CD4-positive, alpha-beta T cell treated with Interleukin-6 at 100 ng/mL for 8 hours (primary cell): ENCODE measurements at places on chromosomes 5 and 9.
A peak's percentile ranks its signal among the peaks of the same experiment; 100 is the strongest.

GRCh38 chr5:143882520-143882919 lies 70.6 kb downstream of the HMHB1 start:
- DNase-seq = no peak

DNA sequence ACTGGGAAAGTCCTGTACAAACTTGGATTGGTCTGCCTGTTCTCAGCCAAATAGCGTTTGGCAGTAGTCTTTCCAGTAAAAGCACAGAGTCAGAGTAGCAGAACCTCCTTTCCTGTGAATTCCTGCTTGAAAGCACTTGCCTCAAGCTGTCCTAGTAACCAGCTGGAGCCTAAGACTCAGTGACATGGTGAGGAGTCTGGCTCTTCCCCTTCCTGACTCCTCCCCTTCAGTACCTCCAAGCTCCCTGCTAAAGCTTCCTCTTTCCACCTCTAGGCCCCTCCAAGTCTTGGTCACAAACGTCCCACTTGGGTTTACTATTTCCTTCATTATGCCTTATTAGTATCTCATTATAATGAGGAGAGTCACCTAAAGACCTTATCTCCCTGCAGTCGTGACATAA lies 21.4 kb upstream of the FAM81B start:
- DNase-seq = no peak

- DNase-seq = no peak
These were observed 138.9 kb downstream of the NTRK2 start for GRCh38 chr9:84808416-84808815.

DNA sequence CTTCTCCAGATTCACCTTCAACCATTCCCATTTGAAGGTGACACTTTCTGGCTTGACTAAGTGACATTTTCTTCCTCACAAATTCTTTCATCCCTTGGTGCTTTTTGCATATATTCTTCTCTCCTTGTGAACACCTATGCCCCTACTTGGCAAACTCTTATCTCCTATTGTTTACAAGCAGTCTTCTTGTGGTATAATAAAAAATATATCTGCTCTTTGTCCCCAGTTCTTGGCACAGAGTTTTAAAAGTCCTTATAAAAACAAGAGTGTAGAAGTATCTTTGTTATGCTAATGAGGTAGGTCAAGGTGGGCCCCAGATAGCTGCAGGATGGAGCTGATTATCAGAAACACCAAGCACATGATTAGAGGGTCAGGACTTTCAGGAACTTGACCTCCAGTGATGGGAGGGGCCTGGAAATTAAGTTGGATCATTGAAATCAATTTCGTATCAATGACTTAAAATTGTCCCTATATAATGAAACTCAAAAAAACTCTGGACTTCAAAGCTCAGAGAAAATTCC lies 38.0 kb downstream of the TMEM161B start:
- no peak for DNase-seq

DNA sequence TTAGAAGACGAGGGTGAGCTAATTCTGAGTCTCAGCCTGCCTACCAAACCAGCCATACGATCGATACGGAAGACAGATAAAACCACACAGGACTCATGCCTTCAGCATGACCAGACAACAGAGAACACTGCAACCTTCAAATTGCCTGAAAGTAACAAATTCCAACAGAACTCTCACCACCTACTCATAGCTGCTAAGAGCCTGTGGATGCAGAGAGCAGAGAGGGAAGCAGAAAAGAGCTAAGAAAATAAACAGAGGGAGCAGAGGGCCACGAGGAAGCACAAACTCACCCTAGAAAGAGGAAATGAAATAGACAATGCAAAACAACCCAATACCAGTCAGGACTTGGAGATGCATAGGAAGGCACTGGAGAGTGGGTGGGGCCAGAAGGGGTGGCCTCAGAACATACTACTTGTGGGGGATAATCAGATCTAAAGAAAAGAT lies 86.7 kb upstream of the TAS2R1 start:
- no peak for DNase-seq

- DNase-seq = no peak
These were observed 387.0 kb upstream of the RFX3 start for GRCh38 chr9:3912817-3913216.

DNA sequence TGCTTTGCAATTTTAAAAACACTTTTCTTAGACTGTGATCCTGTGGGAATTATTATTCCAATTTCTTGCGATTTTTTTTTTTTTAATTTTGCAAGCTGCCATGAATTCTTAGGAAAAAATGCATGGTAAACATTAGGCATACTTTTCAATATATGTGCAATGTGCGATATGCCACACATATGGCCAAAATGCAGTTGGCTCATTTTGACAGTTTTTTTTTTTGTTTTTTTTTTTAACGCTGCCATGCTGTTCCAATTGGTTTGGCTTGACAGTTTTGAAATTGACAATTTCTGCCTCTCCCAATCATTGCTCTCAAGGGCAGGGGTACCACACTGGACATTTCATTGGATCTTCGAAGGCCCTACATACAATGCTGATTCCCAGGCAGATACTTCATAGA lies 36.4 kb downstream of the DAPK1 start:
- DNase-seq = no peak

DNA sequence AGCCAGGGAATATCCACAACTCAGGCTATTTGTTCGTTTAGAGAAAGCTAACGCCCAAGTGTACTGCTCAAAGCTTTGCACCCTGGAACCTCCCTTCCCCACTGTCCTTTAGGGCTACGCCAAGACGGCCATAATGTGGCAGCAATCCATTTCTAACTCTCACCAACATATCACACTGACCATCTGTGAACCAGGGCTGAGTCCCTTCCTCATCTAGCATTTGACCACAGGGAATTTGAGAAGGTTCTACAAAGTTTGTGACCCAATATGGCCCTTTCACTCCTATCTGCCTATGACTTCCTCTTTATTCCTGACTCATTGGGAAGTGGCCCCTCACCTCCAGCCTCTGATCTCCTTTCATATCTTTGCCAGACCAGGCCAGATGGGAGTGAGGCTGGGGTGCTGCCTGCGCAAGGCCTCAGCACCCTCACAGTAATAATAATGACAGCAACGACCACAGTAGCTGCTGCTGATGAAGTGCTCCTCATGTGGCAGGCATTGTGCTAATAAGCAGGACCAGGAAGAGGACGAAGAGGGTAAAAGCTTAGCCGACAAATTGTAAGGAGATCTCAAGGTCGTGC lies 9.3 kb upstream of the ARAP3 start:
- no peak for DNase-seq

- no peak for DNase-seq
These were observed 8.1 kb downstream of the HBEGF start for GRCh38 chr5:140338336-140338735.

- no peak for DNase-seq
These were observed 13.1 kb downstream of the CEMIP2 start for GRCh38 chr9:71755230-71755629.

GRCh38 chr5:14551211-14551610 lies 30.4 kb upstream of the OTULINL start:
- no peak for DNase-seq

DNA sequence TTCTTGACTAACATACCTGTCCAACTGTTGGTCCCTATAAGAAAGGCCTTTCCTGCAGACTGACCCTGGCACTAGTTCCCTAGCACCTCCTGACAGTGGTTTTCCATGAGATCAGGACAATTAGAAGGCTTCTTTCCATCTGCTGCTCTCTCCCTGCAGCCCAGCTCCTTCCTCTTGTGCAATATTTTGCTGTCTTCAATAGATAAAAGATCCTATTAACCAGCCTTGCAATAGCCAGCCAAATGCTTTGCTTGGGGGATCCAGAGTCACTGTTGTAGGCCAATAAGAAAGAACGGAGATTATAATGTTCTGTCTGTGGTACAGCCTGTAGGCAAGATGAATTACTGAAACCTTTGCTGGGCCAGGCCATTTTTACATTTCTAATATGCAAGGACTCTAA lies 18.4 kb upstream of the NME5 start:
- no peak for DNase-seq

DNA sequence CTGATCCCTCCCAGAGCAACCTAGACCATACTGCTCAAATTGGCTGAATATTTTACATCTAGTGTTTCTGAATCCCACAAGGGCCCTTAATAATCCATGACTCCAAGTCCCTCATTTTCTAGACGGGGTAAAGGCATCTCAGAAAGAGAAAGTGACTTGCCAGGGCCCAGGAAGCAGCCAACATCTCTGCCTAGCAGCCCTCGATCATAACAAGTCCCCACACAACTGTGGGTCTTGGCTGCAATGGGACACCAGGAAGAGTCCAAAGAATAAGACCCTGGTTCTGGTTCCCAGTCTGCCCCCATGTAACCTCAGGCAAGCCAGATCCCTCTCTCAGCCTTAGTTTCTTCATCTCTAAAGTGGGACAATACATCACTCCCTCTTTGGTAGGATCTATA lies 6.3 kb downstream of the ANXA6 start:
- DNase-seq = peak; percentile 31

GRCh38 chr9:20557890-20558565 lies 64.3 kb downstream of the MLLT3 start:
- no peak for DNase-seq

- DNase-seq = no peak
These were observed 143.6 kb upstream of the RASGRF2 start for GRCh38 chr5:80816590-80816989.

- DNase-seq = no peak
These were observed 20.4 kb downstream of the AKNA start for GRCh38 chr9:114367366-114367765.

GRCh38 chr5:28110781-28111180 lies 1072.4 kb upstream of the CDH9 start:
- no peak for DNase-seq

GRCh38 chr5:155290937-155291336 lies 277.4 kb downstream of the KIF4B start:
- DNase-seq = no peak

- DNase-seq = no peak
These were observed 96.8 kb downstream of the RAPGEF6 start for GRCh38 chr5:131538177-131538593.

GRCh38 chr5:157308836-157309465 lies 43.0 kb downstream of the CYFIP2 start:
- DNase-seq = peak; percentile 47

DNA sequence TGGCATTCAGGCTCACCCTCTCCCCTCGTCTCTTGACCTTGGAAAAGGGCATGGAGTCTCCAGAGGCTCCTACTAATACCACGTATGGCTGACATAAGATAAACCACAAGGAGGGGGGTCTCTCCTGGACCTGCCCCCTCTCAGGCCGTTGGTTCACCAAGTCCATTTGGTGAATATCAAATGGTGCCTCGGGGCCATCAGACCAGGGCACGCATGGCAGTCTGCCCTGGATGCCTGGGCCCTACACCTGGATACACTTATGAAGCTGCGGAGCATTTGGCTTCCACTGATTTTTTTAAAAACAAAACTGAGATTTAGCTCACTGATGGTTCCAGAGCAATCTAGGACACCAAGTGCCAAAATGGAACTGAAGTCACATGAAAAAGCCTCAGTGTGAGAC lies 40.3 kb upstream of the ZNF622 start:
- no peak for DNase-seq

- DNase-seq = no peak
These were observed 28.4 kb downstream of the FBXW11 start for GRCh38 chr5:171978016-171978415.

GRCh38 chr5:158086856-158087255 lies 227.9 kb upstream of the CLINT1 start:
- no peak for DNase-seq

GRCh38 chr5:142600611-142601358 lies 85.1 kb downstream of the FGF1 start:
- DNase-seq = no peak

GRCh38 chr5:134568761-134569695 lies 43.6 kb downstream of the JADE2 start:
- DNase-seq = no peak

DNA sequence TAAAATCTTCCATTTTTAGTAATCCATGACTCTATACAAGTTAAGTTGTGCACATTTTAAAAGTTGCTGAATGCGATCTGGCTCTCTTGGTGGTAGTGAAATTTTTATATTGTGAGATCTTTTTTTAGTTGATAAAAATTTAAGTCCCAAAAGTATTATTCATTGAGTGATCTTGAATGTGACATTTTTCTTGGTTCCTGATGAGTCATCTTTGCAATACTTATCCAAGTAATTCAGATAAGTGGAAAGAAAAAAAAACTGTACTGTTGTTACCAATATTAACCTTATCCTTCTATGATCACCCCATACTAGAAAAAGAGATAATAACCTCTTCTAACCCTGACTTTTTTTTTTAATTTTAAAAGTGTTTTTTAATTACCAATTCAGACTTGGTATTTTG lies 601.3 kb downstream of the PSAT1 start:
- no peak for DNase-seq

DNA sequence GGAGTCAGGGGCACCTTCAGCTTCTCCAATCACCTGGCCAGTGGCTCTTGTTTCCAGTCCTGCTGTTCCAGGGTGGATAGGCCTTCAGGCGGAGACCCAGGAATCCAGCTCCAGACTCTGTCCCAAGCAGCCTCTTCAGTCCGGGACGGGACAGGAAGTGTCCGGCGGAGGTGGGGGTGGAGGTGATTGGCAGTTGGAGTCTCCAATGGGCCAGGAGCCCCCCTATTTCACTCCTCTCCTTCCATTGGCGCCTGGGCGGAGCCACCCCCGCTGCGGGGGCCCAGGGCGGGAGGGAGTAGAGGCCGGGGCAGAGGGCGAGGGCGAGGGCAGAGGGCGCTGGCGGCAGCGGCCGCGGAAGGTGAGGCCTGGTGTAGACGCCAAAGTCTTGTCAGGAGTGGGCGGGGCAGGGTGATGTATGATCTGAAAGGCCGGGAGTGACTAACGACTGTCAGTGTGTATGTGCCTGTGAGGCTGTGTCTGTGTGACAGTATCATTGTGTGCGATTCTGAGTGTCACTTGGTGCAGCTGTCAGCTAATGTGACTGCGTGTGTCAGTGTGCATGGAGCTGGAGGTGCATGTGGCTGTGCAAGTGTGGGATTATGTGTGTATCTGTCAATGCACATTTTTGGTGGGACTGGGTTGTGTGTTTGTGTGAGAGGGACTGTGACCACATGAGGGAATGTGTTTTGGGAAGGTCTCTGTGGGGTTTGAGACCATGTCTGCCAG lies at the start of gene IL11RA:
Gene IL11RA (plus strand): TSS at position 310 of the 726 bp plus-strand sequence. CDS start 3,033 bp downstream, outside the sequence.
- peak; percentile 32 for DNase-seq

- no peak for DNase-seq
These were observed 21.6 kb upstream of the ANXA1 start for GRCh38 chr9:73129941-73130685.
